Globus pallidus (tissue), 1 donor: ENCODE measurements at places on chromosomes 2 and 18.
A peak's percentile ranks its signal among the peaks of the same experiment; 100 is the strongest.

GRCh38 chr2:190947711-190948251, 66.2 kb downstream of the STAT1 start:
- no peak for DNase-seq

DNA sequence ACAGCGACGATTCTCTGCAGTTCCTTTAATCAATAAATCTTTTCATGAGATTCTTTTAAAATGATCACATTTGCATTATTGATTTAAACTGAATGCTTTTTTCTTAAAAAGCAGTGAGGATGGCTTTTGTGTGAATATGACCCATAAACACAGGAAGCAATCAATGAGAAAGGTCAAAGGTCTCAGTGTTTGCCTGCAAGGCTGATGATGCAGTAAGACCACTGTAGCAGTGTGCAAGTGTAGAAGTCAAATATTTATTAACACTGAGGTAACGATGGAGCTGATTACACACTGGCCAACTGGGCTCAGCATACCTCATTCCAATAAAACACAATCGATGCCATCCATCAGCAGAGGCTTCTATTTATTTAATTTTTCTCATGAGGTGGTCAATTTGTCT, 633.5 kb downstream of the DCDC2C start:
- no peak for DNase-seq

- DNase-seq, result peak; percentile 58
Observed at GRCh38 chr2:54672590-54673456, 50.6 kb upstream of the EML6 start.

DNA sequence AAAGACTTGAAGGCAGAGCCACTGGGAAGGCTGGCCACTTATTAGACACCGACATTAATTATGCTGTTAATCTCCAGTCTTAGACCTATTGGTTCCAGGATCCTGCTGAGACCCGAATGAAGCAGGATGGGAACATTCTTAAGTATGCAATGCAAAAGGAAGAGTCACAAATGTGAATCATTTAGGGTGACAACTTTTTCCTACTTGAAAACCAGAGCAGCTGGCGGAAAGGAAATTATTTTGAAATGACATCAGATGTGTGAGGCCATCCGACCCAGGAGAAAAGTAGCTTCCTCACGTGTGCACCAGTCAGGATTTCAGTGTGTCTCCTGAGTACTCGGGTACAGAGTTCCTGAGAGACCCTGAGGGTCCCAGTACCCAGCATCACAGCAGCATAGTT, 222.9 kb upstream of the NCKAP5 start:
- DNase-seq, result no peak

- DNase-seq, result no peak
Observed at GRCh38 chr18:10923551-10924070, 225.8 kb downstream of the PIEZO2 start.
